Urinary bladder (tissue), 4 donors: ENCODE measurements at places on chromosomes 12 and 14.
A peak's percentile ranks its signal among the peaks of the same experiment; 100 is the strongest.

DNA sequence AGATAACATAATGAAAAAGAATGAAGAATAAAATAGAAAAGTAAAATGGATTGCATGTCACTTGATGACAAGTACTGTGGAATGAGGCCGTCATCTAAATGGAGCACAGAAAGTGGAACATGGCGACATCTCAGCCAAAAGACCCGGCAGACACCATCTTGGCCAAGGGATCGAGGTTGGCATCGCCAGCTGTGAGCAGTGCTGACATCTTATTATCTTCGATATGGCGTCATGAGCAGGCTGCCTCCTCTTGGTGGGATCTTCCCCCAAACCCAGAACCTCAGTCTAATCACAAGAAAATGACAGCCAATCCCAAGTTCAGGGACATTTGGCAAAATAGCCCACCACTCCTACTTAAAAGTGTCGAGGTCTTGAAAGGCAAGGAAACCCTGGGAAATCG lies 15.1 kb downstream of the SERPINA5 start:
- DNase-seq, result no peak

GRCh38 chr12:118448341-118448740 lies 72.0 kb downstream of the SUDS3 start:
- no peak for DNase-seq

GRCh38 chr14:88931321-88932110 lies 107.1 kb downstream of the TTC8 start:
- DNase-seq, result no peak

DNA sequence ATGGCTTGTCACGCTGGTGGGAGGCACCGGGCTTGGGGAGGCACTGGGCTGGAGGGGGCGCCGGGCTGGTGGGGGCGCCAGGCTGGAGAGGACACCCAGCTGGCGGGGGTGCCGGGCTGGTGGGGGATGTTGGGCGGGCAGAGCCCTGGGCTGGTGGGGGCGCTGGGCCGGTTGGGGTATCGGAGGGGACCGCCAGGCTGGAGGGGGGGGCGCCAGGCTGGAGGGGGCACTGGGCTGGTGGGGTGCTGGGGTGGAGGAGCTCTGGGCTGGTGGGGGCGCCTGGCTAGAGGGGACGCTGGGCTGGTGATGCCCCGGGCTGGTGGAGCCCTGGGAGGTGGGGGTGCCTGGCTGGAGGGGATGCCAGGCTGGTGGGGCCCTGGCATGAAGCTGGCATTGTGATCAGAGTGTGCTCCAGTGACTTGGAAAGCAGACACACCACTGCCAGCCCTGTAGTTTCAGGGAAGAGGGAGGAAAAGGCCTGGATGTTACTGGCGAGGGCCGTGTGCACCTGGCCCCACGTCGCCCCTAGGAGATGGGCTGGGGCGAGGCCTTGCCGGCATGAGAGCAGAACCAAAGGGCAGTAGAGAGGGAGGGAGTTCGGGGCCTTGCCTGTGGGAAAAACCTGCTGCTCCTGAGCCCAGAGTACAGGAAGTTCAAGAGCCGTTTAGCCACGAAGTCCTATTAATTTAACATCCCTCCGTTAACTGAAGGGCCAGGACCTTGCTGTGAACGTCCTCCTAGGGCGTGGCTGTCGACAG lies 13.1 kb downstream of the TEDC1 start:
- DNase-seq, result no peak

GRCh38 chr14:58414845-58415244 lies 12.5 kb downstream of the TIMM9 start:
- DNase-seq, result no peak

DNA sequence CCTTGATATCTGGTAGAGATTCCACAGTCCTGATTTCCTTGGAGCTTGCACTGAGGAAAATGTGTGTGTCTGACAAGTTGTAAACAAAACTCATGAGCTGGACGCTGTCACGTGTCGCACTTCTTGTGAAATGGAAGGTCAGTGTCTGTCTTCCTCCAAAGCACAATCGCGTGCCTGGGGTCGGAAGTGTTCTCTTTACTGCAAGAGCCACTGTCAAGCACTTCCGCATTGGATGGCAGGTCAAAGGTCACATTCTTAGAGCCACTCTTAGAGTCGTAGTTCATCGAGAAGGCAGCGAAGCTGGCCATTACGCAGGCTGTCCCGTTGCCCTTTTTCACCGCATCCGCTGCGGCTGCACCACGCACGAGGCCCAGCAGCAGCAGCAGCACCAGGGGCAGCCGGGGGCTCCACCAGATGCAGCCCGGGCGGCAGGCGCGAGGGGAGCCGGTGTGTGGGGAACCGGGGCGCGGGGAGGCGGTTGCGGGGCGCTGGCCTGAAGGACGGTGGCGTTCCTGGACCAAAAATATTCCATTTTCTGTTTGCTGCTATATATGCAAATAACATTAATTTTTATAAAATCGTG lies 45.0 kb downstream of the LRTM2 start:
- DNase-seq, result no peak

- no peak for DNase-seq
Measured at GRCh38 chr14:45270031-45270430, 17.0 kb upstream of the MIS18BP1 start.

GRCh38 chr14:50272498-50272897 lies 39.5 kb downstream of the L2HGDH start:
- no peak for DNase-seq

GRCh38 chr12:26705851-26706250 lies 127.1 kb downstream of the ITPR2 start:
- no peak for DNase-seq

DNA sequence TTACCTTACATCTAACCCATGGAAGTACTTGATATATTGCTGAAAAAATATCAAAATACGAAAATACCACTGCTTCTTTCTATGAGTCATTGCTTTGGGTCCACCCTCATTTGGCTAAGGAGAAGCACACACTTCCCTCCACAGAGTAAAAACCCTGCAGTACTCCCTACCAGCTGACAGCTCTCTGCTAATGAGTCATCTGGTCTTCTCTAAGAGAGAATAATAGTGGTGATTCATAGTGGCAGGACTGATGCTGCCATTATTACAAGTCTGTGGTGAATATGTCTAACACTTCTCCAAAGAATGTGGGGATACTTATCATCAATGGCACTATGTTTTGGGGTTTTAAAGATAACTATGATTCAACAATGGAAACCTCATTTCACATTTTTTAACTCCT lies 90.7 kb downstream of the PPFIA2 start:
- DNase-seq, result no peak

GRCh38 chr12:57536597-57536942 lies 10.4 kb downstream of the DCTN2 start:
- DNase-seq, result no peak

- DNase-seq, result no peak
Measured at GRCh38 chr12:88538250-88538649, 42.0 kb downstream of the KITLG start.

- DNase-seq, result no peak
Measured at GRCh38 chr12:80187660-80188090, 88.3 kb downstream of the OTOGL start.

DNA sequence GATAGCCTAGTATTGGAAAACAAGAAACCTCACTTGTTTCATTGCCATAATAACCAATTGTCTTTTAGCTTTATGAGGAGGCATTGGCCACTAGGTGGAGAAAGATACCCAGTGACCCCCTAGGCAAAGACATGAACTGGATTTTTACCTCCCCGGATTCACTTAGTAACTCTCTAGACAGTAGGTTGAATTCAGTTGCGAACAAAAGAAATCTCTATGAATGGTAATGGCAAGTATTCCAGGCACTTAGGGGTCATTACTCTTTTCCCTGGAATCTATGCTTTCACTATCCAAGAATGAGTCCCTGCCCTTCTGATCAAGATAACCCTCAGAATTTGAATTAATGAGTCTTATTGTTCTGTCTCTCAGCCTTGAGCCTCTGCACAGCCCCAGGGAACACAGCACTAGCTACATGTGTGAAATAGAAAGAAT lies 29.5 kb upstream of the RHOJ start:
- DNase-seq, result peak; percentile 17

DNA sequence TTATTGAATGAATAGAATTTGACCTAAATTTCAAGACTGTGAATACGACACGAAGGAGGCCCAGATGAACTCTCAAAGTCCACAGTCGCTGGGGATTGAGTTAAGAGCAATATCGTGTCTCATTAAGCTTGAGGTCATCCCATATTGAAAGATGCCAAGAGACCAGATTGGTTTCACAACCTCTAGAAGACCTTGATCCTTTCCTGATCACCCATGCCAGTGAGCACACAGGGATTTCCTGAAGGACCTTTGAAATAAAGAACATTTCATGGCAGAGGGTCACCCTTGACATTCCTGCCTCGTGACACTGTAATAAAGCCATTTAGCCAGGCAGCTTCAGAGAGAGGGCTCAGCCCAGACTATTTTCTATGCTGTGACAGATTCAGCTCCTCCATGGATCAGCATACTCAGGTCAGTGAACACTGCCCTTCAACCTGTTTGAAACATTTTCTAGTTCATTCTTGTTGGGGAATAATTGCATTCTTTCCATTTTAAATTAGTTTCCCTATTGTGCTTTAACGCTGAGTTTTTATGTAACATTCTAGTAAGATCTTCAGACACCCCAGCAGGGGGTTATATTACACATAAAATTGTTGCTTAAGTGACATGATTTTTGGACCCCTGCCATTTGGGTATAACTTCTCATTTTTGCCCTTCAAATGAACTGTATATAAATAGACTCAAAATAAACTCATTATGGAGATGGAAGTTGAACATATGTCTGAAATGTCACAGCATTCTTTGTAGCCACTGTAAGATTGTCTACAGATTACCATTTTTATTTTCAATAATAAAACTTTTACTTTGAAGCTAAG lies 213.2 kb downstream of the C12orf50 start:
- no peak for DNase-seq

- no peak for DNase-seq
Measured at GRCh38 chr12:62660756-62661155, 194.1 kb downstream of the MON2 start.

DNA sequence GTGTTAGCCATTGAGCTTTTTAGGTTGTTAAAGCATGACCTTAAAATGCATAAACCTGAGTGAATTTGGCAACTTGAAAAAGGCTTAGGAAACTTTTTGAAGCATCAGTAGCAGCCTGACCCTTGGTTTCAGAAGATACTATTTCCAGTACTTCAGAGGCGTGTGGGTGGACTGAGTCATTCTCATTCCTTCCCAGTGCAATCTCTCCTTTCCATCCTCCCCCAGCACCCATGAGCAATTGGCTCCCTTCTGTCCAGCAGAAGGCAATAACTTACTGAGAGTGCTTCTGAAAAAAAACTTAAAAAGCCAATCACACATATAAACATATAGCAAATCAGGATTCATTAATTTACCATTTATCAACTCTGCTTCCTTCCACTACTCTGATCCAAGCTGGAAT lies 299.3 kb upstream of the STXBP6 start:
- no peak for DNase-seq

DNA sequence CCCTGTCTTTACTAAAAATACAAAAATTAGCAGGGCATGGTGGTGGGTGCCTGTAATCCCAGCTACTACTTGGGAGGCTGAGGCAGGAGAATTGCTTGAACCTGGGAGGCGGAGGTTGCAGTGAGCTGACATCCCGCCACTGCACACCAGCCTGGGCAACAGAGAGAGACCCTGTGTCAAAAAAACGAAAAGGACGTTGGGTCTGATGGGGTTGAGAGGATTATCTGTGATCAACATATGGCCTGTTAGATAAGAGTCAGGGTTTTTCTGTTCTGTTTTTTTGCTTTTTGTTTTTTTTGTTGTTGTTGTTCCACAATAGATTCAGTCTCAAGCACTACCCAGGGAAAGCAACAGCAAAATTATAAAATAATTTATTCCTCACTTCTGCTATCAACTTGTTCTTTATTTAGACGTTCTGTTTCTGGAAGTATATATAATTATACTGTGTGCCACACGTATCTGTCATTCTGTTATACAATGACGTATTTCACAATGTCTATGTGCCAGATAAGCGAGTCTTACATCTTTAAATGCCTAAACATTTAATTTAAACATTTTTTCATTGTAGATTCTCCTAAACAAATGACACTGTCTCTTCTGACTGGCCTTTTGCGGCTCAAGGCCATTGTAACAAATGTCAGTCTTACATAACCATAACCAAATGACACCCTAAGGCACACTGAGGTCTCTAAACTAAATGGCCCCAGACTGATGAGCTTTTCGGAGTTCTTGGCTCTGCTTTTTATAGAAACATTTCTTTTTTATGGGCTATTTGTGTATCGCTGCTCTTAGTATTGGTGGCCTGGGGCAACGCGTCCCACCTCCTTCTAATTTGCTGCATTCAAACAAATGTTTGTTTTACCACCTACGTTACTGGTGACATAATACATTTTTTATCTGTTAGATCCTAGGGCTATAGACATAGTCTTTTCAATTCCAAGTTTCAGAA lies 7.2 kb upstream of the P2RX4 start:
- DNase-seq, result no peak

DNA sequence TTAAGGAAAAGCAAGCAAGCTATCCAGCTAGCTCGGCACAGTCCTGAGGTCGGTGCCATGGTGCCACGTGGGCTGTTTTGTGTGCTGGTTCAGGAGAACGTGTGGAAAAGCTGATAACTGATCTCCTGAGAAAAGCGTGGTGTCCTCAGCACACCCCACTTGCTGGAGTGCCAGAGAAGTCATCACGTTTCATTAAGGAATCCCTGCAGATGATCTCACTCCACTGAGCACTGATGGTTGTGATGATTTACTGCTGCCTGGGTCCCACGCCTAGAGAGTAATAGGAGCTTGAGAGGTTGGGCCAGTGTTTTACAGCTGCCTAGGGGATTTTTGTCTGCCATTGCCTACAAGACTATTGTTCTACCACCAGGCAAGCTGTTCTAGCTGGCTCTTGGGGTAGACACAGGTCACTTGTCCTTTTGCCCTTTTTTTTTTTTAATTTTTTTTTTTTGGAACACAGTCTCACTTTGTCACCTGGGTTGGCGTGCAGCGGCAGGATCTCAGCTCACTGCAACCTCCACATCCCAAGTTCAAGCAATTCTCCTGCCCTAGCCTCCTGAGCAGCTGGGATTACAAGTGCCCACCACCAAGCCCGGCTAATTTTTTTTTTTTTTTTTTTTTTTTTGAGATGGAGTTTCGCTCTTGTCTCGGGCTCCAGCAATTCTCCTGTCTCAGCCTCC lies 42.3 kb upstream of the EVL start:
- no peak for DNase-seq

DNA sequence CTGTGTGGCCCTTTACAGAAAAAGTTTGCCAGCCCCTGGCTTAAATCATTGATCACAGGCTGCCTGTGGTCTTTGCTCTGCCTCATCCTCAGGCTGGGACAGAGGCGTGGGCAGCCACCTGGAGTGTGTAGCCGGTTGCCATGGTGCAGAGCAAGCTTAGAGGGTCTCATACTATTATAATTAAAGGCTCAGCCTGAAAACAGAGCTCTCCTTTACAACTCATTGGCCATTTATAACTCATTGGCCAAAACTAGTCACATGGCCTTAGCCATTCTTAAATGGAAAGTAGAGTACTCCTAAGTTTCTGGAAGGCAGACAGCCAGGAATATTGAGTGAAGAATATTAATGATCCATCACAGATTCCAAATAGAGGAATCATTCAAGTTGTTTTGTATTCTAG lies 3.0 kb downstream of the HSP90B1 start:
- no peak for DNase-seq

DNA sequence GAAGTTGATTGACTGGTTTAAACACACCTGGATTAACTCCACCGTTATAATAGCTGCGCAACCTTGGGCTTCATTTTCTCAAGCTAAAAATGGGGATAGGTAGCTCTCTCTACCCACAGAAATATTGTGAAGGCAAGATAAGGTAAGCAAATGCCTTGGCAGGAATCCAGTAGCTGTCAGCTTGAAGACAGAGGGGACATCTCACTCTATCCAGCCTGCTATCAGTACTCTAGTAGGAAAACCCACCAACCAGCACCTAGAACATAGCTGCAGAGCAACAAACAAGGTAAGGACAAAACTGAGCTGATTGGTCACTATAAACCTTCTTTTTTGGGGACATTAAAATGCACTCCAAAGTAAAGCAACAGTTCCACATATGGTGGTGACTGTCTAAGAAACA lies 7.7 kb downstream of the CSRP2 start:
- no peak for DNase-seq
